Nephron progenitor cell (in vitro differentiated cells): ENCODE measurements at places on chromosomes 13 and 19.

- DNase-seq: no peak
These were observed 101.0 kb downstream of the SLITRK6 start for GRCh38 chr13:85698256-85698655.

DNA sequence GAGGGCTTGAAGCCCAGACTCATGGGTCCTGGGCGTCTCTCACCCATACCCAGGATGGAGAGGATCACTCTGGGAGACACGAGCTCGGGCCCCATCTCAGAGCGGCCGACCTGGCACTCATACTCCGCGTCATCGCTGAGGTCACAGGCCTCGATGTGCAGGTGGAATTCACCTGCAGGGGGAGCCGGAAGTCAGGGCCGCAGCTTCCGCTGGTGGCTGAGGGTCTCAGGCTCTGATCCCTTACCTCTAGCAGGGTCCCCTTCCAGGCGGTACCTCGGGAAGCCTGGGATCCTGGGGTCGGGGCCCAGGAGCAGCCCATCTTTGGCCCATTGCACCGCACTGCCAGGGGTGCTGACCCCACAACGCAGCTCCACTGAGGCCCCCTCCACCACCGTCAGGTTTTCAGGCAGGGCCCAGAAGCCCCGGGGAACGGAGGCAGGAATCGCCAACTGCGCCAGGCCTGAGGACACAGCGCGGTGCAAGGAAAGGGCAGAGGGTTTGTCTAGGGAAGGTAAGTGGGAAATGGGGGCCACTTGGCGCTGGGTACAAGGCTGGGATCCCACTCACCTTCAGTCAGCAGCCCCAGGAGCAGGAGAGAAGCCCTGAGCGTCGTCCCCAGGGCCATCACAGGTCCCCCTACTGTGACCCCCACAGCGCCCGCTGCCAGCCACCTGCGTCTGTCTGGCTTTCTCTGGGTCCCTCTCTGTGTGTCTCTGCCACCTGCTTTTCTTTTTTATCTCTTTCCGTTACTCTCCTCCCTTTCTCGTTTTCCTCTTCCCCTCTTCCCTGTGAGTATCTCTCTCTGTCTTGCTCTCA lies 883 bp downstream of the NPHS1 start:
- peak; percentile 57 for DNase-seq

DNA sequence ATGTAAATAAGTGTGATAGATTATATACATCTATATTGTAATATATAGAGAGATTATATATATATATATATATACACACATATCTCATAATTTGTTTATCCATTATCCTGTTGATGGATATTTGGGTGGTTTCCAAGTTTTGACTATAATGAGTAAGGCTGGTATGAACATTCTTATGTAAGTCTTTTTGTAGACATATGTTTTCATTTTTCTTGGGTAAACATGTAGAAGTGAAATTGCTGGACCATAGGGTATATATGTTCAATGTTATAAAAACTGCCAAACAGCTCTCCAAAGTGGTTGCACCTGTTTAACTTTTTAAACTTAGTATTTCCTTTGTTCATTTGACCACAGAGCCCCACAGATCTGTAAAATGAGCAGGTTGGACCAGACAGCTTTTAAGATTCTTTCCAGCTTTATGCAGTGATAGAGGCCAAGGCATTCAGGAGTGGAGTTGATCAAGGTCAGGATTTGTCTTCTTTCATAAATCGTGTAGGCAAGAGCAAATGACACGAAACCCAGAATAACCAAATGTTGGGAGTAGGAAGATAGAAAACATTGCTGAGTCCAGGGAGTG lies 21.7 kb upstream of the KATNAL1 start:
- no peak for DNase-seq

GRCh38 chr19:16473875-16474392 lies 2.2 kb upstream of the EPS15L1 start:
- DNase-seq: no peak

DNA sequence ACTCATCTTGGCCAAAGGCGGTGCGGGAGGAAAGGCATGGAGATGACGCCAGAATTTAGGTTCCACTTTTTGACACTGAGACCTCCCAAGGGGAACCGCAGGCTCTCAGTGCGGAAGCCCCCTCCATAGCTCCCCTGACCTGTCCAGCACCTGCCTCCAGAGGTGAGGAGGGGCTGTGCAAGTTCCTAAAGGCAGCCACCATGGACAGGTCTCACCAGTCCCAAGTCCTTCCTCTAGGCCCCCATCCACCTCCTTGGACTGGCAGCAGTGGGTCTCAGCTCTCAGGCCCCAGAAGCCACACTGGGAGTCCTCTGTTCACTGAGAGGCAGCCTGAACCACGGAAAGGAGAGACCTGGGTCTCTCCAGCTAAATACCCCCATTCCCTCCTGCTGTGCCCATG lies 31.6 kb upstream of the TSHZ3 start:
- no peak for DNase-seq

DNA sequence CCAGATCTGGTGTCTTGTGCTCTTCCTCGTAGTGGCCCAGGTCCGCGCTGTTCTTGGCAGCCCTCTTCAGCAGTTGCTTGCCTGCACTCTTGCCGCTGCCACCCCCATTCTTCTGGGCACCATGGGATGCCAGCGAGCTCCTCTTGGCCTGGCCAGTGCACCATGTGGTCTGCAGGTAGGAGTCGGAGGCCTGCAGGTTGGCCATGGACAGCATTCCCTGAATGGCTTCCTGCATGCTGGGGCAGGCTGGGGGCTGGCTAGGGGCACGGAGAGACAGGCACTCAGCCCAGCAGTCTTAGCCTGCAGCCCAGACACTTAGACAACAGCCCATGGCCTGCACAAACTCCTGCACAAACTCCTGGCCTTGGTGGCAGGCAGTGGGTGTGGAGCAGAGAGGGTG lies 234.9 kb downstream of the TUBA3C start:
- DNase-seq: no peak

GRCh38 chr13:113139577-113139976 lies 17.0 kb downstream of the F10 start:
- DNase-seq: no peak

- no peak for DNase-seq
These were observed 15.2 kb upstream of the THSD1 start for GRCh38 chr13:52421216-52421615.

DNA sequence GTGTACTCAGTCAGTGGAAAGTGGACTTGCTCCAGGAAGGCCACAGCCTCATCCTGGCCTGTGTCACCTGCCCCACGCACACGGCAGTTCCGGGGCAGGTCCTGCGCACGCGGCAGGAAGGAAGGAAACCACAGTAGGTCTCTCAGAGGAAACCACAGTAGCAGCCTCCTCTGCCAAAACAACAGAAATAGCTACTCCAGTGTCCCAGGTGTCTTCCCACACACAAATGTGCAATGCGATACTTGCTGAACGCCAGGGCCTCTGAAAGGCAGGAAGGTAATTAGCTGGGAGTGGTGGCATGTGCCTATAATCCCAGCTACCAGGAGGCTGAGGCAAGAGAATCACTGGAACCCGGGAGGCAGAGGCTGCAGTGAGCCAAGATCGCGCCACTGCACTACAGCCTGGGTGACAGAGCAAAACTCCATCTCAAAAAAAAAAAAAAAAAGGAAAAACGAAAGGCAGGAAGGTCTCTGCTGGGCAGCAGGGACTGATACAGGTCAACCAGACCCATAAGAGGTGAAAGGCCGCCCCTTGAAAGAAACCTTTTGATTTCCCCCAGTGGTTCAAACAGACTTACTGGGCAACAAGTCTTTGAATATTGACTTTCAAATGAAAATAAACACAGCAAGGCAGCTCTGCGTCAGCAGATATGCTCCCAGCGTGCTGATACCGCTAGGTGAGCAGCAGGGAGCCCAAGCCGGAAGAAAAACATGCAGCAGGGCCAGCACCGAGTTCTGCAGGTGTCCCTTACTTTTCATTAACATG lies 49.5 kb downstream of the CRYL1 start:
- DNase-seq: no peak
